ENCODE measurements at places on chromosomes 3 and 15.

GRCh38 chr3:193788189-193788991 lies 195.4 kb downstream of the OPA1 start:
- DNase-seq = peak; percentile 45

DNA sequence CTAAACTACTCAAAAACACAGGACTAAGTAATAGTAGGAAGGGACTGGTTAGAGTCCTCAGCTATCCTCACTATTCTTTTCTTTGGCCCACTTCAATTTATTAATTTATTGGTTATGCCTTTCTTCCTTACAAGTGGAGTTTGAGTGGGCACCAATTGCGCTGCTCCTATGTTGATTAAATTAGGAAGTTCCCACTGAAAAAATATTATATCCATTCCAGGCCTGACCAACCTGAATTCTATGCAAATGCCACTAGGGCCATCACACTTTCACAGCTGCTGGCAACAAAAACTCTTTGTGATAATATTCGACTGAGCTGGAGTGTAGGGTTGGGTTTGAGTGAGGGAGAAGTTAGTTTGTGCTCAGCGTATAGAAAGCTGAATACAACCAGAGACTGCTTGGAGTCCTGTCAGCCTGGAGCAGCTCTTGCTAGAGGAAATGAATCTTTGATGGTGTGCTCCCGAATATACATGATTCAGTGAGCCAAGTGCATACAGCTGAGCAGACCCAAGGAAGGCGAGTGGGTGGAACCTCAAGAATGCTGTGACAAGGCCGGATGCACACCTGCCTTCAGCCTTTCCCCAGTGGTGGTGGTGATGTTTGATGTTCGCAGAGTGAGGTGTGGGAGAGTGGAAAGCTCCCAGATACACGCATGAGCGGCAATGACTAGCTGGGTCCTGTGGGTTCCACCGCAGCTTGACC lies 1.5 kb downstream of the ARHGEF3 start:
- DNase-seq = no peak

DNA sequence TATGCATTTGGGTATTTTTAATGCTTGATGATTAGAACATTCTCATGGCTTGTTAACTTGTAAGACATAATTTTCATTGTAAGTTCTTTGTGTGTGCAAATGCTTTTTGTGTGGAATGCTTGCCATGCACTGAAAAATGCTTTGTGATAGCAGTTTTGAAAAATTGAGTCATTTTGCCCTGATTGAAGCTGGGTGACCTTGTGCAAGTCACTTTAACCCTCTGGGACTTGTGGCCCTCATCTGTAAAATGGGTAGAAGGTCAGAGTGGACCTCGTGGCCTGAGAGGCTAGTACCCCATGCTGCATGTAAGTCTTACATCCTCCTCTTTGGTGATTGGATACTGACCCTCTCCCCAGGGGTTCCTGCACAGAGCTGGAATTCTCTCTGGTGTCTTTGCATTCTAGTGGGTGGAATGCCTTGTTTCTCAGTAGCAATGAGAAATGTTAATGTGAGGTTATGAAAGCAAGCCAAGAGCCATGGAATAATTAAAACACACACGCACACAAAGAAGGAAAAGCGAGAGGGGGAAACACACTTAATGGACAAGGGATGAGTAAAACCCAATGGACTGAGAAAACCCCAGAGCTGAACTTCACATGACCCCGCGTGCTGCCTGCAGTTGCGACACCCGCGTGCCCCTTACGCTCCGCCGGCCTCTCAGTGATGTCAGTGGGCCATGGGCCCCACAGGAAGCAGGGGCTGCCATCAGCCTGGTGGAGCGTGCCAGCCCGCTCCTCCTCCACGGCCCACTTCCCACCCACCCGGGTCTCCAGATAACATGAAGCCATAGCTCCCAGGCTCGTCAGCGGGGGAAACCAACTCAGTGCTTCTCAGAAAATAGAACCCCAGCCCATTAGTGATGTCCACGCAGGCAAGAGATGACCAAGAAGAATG lies 44.0 kb downstream of the SMAD3 start:
- DNase-seq = peak; percentile 100

- no peak for DNase-seq
Observed at GRCh38 chr3:68458581-68458980, 473.8 kb downstream of the TAFA4 start.

DNA sequence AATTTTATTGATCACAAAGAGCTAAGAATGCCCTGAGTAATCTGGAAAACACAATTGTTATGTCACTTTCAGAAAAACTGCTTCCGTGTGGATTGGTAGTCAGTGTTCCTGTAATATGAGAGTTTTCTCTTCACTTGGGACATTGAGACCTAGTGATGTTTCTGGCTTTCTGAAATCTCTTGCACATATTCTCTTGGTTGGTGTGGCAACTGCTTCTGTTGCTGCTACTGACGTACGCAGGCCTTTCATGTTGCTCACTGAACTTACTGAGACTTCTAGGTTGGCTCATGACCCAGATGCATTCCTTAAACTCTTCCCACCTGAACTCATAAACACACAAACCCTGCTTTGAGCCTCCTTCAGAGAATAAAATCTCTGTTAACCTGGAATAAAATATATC lies 175.0 kb upstream of the PFN2 start:
- DNase-seq = peak; percentile 72

DNA sequence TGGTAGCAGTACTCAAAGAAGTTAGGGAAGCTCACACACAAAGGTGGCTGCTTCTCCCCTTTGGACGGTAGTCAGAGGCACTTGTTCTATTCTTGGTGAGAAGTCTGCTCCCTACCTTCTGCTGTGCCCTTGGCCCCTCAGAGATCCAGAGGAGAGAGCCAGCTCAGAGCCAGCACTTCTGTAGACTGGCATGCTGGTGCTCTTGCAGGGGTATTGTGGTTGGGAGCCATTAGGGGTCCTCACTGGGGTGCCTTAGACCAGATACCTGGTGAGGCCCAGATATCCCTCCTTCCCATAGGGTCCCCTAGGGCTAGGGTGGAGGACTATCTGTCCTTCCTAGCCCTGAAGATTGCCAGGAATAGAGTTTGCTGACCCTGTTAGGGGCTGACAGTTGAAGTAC lies 140.6 kb downstream of the EEFSEC start:
- DNase-seq = no peak

DNA sequence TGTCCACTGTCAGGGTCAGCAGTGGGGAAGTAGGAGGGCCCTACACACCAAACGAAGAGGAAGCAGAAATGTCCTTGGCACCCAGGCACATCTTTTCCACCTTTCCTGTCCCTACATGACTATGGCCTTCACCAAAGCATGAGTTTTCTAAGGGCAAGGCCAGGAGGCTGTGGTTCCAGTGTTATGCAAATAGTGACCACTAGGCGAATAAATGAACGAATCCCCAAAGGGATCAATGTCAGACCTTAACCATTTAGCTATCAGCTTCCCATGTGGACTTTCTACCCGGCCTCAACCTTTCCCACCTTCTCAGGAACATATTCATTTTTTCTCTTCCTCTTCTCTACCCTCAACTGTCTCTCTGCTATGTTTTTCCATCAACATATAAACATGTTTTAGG lies 63.1 kb downstream of the NTRK3 start:
- DNase-seq = no peak

DNA sequence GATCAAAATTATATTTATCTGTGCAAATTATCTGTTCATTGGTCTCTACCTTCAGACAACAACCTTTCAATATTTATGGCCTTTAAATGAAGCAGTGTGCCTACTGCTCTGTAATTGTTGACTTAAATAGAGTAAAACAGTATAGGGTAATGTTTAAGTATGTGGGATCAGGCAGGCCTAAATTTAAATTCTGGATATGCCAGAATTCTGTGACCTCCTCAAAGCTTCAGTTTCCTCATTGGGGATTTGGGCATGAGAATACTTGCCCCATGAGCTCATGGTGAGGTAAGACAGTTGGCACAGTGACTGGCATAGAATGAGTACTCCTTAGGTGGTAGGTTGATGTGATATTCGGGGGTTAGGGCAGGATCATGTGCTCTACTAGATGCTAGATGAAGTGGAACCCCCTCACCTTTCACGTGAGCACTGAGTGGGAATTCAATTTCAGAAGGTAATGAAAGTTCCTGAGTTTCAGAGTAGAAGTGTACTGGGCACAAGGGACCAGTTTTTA lies 14.9 kb downstream of the ARL8B start:
- DNase-seq = no peak

- DNase-seq = no peak
Observed at GRCh38 chr15:39801641-39802309, 19.1 kb upstream of the FSIP1 start.

DNA sequence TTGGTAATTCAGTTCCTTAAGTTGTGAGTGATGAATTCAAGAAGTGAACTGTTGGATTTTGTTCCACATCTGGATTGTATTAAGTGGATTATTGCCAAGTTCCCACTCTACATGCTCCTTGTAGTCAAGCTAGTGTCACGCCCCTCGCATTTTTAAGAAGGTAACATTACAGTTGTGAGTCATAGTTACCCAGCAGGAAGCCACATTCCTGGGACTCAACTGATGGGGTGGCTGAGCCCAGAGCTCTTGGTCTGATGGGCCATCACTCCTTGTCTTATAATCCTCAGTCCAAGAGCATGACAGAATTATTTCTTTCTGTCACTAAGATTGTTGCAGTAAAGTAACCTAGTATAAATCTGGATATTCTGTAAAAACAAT lies 102.7 kb downstream of the PTPRG start:
- DNase-seq = peak; percentile 99

DNA sequence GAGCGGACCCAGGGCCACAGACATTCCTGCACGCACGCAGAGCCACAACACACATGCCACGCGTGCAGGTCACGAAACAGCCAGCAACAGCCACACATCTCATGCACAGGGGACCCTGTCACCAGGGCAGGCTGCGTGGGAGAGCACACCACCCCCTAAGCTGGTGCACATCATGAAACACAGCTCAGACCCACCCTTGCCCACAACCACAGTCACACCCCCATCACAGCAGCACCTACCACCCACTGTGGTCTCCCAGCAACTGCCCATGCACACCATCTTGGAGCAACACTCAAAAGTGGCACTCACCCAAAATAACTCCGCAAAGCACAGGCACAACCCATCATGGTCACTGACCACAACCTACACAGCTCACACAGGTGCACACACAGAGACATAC lies 75.7 kb downstream of the OCA2 start:
- no peak for DNase-seq

DNA sequence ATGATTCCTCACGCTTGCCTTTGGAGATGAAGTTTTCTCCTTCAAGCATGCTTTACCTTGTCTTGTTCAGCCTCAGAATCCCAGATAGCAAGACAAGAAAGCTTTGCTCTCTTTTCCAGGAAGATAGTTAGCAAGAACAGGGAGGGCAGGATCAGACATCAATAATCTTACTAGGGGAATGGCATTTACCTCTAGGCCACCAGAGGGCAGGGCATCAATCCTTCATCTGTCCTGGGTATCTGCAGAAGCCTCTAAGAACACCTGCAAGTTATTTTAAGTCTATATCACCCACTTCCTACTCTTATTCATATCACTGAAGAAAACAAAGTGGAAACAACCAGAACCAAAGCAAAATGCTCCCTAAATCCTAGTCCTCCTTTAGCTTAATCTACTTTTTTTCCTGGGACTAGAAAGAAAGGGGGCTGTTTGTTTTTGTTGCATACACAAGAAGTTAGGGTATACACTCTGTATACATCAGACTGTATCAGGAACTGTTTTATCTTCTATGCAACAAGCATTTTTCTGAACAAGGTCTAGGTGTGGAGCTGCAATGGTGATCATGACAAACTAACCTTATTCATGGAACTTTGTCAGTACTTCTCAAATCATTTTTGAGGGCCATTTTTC lies 862.5 kb downstream of the CADM2 start:
- peak; percentile 12 for DNase-seq

DNA sequence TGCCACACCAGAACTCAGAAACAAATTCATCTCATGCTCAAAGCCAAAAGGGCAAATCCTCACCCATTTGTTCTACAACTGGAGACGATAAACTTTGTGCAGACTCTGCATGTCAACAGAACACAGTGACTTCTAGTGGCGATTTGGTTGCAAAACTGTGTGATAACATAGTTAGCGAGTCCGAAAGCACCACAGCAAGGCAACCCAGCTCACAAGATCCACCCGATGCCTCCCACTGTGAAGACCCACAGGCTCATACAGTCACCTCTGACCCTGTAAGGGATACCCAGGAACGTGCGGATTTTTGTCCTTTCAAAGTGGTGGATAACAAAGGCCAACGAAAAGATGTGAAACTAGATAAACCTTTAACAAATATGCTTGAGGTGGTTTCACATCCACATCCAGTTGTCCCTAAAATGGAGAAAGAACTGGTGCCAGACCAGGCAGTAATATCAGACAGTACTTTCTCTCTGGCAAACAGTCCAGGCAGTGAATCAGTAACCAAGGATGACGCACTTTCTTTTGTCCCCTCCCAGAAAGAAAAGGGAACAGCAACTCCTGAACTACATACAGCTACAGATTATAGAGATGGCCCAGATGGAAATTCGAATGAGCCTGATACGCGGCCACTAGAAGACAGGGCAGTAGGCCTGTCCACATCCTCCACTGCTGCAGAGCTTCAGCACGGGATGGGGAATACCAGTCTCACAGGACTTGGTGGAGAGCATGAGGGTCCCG lies 199.7 kb downstream of the AKAP13 start:
- DNase-seq = no peak

- no peak for DNase-seq
Observed at GRCh38 chr3:198030125-198030524, 70.1 kb downstream of the LMLN start.

- DNase-seq = no peak
Observed at GRCh38 chr15:41285285-41285684, 47.1 kb downstream of the OIP5 start.

DNA sequence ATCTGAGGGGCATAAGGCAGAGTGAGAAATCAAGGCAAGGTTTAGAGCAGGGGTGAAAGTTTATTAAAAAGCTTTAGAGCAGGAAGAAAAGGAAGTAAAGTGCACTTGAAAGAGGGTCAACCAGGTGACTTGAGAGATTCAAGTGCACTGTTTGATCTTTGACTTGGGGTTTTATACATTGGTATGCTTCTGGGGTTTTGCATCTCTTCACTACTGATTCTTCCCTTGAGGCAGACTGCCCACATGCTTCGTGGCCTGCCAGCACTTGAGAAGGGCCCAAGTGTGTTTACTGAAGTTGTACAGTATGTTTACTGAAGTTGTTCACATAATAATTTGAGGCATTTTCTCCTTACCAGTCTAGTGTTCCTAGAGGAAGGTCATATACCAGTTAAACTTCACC lies 367.0 kb upstream of the UBE2E2 start:
- DNase-seq = no peak

GRCh38 chr3:154119951-154120350 lies 1.2 kb upstream of the ARHGEF26 start:
- DNase-seq = no peak

DNA sequence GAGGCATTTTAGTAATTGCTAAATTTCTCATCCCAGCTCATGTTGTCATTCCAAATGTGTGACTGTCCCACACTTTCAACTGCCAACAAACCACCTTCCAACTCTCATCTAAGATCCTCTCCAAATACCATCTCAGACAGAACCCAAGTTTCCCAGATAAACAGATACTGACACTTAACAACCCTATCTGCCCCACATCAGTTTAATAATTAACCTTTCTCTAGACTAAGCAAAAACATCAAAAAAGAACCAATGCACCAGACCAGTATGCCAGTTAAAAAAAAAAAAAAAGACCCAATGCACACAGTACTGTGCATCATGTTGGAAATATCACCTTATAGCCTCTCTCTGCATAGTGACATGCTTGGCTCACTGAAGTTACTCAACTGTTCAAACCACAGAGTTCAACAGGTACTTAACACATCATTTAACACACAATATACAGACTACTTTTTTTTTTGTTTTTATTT lies 5.5 kb downstream of the SFMBT1 start:
- no peak for DNase-seq

Measured in astrocyte of the cerebellum (primary cell).